NCI-H1092 treated with DMSO at 0.1 percent for 48 hours (cell line): ENCODE measurements at places on chromosomes 6 and 20.

GRCh38 chr20:32449057-32449889 is 91.1 kb downstream of the ASXL1 start:
- DNase-seq, result no peak

- DNase-seq, result no peak
Observed at GRCh38 chr20:3430376-3431069, 23.1 kb upstream of the DNAAF9 start.

DNA sequence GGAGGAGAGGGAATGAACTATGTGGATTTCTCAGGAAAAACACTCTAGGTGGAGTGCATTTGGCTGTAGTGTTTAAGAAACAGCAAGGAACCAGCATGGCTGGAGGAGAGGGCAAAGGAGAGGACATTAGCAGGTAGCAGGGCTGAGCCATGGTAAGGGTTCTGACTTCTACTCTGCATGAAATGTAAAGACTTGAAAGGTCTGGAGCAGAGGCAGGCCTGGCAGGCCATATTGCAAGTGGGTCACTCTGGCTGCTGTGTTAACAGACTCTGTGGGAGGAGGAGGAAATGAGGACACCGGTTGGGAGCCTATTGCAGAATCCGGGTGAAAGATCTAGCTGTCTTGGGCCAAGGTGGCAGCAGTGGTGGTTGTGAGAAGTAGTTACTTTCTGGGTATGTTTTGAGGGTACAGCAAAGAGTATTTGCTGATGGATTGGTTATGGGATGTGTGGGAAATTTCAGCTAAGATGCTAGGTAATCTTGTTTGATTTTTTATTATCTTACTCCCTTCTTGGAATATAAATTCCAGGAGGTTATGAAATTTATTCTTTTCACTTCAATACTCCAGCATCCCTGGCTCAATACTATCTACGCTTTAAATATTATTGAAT is 115.9 kb upstream of the BCLAF1 start:
- DNase-seq, result no peak

- DNase-seq, result no peak
Observed at GRCh38 chr20:56316051-56316450, 42.7 kb upstream of the FAM210B start.

- DNase-seq, result no peak
Observed at GRCh38 chr20:3612795-3613572, 50.2 kb downstream of the GFRA4 start.

GRCh38 chr6:6729971-6730370 is 141.5 kb downstream of the LY86 start:
- no peak for DNase-seq
